Renal cortical epithelial cell (primary cell): ENCODE measurements at places on chromosomes 7 and 10. TPM values are rescaled to one million over a fixed set of nuclear protein-coding genes. Genes with fewer than 3 reads are reported as not detected.
A peak's percentile ranks its signal among the peaks of the same experiment; 100 is the strongest.

- peak; percentile 86 for DNase-seq
Observed at GRCh38 chr10:90179696-90180407, 478.5 kb downstream of the KIF20B start.

- DNase-seq = peak; percentile 93
Observed at GRCh38 chr10:110512461-110513187, 14.9 kb downstream of the DUSP5 start.

DNA sequence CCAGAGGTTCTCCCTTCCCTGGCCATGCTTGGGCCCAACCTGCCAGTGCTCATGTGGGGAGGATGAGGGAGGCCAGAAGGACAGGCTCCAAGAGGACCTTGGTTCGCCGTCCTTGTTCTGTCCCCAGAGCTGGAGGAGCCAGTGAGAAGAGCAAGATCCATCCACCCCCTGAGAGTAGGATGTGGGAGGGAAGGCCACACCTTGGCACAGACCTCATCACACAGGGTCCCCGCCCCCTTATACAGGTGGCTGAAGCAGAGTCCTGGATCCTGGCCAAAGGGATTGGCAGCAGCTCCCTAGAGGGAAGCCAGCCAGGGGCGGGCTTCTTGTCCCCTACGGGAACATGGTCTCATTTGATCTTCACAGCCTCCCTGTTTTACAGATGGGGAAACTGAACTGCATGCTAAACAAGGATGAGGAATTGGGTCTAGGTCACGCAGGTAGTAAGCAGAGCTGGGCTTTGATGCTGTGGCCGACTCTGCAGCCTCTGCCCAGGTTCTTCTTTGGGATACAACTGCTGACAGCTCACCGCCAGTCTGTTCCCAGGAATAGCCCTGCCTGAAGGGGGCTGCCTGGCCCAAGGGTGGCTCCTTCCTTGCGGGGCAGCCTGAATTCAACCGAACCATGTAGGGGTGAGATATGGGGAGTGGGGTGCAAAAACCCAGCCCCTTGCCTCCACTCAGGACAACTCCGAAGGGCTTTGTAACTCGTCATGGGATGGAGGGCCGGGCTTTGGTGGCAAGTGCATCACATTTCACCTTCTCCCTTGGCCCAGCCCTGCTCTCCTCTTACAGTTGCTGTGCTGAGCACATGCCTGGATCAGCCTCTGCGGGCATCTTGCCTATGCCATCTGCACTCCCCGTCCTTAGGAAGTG lies 62.2 kb upstream of the KDM7A start:
- DNase-seq = no peak

GRCh38 chr10:52744057-52744805 lies 28.4 kb downstream of the MBL2 start:
- DNase-seq = no peak

Gene SPDYE6
- not detected in 2 replicates for total RNA-seq
